ENCODE measurements at places on chromosomes 12 and 14.

- peak; percentile 33 for DNase-seq
Measured at GRCh38 chr12:92030618-92031017, 115.0 kb downstream of the BTG1 start.

GRCh38 chr12:115135800-115136211 is 451.8 kb upstream of the TBX3 start:
- DNase-seq, result no peak

DNA sequence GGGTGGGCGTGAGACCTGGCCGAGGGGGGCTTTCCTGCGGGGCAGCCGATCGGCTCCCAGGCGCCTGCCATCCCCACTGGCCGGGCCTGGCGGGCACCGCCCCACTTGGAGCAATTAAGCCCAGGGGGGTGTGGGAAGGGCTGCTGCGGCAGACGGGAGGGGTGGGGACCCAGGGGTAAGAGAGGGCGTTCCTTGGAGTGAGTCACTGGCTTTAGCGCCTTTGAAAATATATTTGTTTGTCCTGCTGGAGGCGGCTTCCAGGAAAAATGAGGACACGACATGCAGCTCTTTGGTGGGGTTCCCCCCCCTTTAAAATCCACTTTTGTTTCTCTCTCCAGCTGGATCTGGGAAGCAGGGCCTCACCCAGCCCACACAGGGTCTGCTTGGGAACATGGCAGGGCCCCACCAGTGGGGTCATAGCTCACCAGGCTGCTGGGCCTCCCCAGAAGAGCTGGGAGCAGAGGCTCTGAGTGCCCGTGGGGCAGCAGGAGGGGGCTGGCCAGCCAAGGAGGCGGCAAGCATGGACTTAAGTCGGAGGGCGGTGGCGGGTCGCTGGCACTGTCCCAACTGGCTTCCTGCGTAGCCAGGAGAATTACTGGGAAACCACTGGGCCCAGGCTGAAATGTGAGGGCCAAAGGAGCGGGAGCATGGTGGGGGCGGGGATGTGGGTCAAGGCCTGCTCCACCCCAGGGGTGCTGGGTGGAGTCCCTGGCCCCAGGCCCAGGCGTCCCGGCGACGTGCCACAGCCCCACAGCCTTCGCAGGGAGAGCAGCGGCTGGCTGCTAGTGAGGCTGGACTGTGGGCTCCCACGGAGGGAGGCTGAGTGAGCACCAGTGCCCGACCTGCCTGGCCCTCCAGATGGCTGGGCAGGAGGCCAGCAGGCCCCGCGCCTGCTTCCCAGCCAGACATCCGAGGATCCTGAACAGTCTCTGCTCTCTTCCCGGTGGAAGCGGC is 128.0 kb downstream of the RFLNA start:
- DNase-seq, result no peak

DNA sequence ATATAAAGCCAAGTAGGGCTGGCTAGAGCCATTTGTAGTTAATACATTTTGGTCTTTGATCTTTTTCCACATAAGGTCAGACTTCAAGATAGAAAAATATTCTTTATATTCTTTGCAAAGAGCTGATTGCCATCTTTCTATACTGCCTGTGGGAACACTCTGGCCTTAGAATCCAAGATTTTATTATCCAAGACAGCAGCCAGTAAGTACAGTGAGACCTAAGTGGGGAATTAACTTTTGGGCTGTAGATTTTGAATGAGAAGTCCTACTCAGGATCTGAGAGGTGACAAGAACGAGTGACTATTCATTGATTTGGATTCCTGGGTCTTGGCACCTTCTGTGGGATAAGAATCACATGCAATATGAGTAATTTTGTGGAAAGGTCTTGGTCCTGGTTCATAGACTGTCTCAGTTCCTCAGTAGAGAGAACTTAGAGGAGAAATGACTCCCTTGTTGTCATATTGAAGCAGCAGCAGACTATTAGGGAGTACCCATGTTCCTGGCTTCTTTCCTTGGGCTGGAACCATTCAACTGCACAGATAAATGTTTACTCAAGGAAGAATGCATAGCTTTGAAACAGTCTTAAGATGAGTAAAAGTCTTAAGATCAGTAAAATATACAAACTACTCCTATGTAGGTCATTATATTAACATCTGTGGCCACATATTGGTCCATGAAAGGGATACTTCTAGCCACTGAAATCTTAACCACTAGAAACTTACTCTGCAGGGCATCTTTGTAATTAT is 353.8 kb downstream of the RAD51B start:
- no peak for DNase-seq

- peak; percentile 22 for DNase-seq
Measured at GRCh38 chr14:103846543-103847450, 578 bp downstream of the PPP1R13B start.

- no peak for DNase-seq
Measured at GRCh38 chr12:65858831-65859230, 34.5 kb downstream of the HMGA2 start.

GRCh38 chr14:65989981-65990380 is 496.2 kb upstream of the CCDC196 start:
- DNase-seq, result no peak

GRCh38 chr12:20211981-20212421 is 156.3 kb upstream of the PDE3A start:
- no peak for DNase-seq

- peak; percentile 85 for DNase-seq
Measured at GRCh38 chr12:89949457-89950195, 241.0 kb upstream of the ATP2B1 start.

DNA sequence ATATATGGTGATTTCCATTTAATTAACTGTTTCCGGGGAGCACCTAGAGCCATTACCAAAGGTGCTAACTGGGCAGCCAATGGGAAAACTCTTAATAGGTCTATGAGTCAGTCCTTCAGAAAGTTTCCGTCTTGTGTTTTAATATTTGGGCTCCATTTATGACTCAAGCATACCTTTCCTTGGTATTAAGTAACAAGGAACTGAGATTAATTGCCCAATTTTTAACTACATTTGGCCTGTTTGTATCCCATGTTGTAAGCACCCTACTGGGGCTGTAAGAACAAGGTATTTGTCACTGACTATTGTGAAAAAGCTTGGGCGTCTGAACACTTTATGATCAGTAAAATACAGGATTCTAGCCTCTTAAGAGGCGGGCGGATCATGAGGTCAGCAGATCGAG is 62.8 kb upstream of the FOXN3 start:
- no peak for DNase-seq

DNA sequence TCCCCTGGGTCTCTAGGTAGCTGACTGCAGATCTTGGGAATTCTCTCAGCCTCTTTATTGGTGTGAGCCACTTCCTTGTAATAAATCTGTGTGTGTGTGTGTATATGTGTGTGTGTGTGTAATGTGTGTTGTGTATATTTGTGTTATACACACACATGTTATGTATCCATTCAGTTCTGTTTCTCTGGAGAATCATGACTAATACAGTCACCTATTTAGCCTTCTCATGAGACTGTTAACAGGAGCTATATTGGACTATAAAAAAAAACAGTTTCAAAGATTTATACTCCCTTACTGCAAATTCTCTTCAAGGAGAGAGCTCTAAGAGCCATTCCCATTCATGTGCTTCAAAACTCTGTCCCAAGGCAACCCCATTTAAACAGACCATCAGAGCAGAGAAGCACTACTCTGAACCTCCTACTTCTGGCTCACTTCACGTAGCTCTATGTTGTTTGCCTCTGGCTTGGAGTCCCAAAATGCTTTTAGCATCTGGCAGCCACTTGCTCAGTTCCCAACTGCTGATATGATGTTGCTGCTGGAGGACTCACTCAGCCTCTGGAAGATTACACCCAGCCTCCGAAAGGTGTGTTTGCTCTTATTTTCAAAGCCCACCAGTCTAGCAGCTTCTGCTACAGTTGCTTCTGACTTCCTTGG is 48.7 kb upstream of the KITLG start:
- DNase-seq, result no peak

- DNase-seq, result no peak
Measured at GRCh38 chr14:32542507-32542906, 213.4 kb downstream of the AKAP6 start.

Measured in NAMALWA (cell line).